ENCODE measurements at places on chromosomes 1 and 21.

DNA sequence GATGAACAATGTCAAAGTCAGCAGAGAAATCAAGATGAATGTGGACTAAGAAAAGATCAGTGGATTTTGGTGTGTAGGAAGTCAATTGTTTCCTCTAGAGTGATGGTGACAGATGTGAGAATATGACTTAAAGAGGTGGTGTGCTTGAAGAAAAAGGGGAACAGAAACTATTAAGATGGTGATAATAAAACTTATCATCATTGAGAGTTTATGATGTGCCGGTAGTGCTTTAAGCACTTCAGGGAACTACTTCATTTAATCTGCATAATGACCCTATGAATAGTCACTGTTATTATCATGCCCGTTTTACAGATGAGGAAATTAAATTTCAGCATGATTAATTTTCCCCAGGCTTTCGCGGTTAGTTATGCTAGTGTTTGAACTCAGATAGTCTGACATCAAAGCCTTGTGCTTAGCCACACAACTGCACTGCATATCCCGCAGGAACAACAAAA is 246.9 kb upstream of the LRRC7 start:
- DNase-seq, result no peak

DNA sequence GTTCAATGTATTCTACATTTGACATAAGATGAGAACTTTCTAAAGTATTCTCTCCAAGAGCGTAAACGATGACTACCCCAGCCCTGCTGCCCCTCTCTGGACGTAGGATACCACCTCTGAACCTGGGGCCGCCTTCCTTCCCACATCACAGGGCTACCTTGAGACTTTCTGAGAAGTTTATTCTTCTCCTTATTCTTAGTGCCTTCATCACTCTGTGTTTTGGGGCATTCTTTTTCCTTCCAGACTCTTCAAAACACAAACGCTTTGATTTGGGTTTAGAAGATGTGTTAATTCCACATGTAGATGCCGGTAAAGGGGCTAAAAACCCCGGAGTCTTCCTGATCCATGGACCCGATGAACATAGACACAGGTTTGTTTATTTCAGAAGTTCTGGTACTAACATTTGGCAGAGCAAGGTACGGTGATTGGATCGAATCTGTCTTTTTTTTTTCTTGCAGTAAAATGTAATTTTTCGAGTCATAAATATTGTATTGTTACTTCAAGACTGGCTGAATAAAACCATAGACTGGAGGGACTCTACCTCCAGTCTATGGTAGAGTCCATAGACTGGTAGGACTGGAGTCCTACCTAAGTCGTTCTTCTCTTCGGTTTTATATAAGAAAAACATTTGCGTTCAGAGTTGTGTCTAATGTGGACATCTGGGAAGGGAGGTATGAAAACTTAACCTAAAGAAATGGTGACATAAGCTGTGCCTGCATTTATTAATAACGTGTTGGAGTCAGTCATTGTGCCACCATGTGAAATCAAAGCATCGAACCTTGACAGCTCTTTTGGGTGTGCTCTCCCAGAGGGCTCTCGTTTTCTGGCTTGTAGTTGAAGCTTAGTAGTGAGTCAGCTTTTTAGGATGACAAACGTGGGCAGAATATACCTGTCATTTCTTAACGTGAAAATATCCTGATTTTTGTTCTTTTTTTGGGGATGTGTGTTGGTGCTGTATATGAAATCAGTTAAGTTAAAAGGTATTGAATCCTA is 1.2 kb downstream of the MAN1A2 start:
- DNase-seq, result no peak

- peak; percentile 35 for DNase-seq
Observed at GRCh38 chr1:158818975-158819431, 12.1 kb upstream of the MNDA start.

- DNase-seq, result no peak
Observed at GRCh38 chr1:172380441-172381244, 39.8 kb upstream of the C1orf105 start.

All from anterior cingulate cortex (tissue), 58 donors.